ENCODE measurements at places on chromosomes 7 and 10.

DNA sequence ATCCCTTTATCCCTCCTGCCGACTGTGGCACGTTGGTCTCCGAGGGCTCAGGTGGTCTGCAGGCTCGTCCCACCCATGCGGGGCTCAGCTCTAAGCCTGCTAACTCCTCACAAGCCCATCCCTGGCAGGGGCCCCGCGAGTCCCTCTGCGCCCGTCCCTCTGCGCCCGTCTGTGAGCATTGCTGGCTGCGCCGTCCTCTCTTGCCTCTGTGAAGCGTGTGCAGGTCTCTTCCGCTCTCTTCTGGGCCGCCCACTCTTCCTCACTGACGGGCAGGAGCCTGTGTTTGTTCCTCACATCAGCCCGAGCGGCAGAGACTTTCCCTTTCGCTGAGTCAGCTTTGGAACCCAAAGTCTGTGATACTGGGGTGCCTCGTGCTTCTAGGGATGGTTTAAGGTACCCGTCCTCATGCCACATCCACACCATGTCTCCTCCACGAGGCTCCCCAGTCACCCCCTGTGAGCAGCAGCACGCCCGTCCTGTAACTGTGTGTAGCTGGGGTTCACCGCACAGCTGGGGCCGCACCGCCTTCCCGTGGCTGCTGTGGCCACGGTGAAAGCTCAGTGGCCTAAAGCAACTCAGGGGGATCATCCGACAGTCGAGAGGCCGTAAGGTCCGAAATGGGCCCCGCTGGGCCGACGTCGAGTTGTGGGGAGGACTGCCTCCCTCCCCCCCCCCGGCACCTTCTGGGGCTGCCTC lies 35.5 kb downstream of the ADGRA1 start:
- no peak for DNase-seq

GRCh38 chr10:69091143-69091651 lies 3.3 kb downstream of the SRGN start:
- DNase-seq: no peak

DNA sequence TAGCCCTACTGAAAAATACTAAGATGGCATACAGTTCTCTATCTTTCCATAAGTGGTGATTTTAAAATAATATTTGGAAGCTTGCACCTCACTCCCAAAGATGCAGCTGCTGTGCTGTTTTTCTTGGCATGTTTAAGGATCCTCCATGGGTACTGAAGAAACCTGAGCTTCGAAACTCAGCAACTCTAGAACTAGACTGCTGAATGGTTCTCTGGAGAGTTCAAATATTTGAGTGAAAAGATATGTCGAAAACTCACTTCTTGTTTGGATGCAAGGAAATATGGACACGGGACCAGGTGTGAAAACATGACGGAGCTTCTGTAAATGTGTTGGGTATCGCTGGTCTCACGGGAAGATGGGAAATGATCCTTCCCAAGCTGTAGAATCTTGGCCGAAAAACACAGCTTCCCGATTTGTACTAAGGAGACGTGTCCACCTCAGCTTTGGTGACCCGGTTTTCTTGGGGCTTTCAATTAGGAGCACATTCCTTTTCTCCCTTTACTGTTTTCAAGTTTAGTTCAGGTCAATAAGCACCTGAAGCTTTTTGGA lies 543.8 kb upstream of the NRP1 start:
- no peak for DNase-seq

- DNase-seq: peak; percentile 94
Observed at GRCh38 chr10:101830322-101831168, 12.3 kb upstream of the OGA start.

- no peak for DNase-seq
Observed at GRCh38 chr7:131302876-131303707, 24.6 kb upstream of the MKLN1 start.

- no peak for DNase-seq
Observed at GRCh38 chr7:158406364-158406763, 181.3 kb downstream of the PTPRN2 start.

GRCh38 chr10:129525401-129525801 lies 58.4 kb downstream of the MGMT start:
- no peak for DNase-seq

GRCh38 chr10:78964952-78965633 lies 103.7 kb upstream of the ZMIZ1 start:
- no peak for DNase-seq

DNA sequence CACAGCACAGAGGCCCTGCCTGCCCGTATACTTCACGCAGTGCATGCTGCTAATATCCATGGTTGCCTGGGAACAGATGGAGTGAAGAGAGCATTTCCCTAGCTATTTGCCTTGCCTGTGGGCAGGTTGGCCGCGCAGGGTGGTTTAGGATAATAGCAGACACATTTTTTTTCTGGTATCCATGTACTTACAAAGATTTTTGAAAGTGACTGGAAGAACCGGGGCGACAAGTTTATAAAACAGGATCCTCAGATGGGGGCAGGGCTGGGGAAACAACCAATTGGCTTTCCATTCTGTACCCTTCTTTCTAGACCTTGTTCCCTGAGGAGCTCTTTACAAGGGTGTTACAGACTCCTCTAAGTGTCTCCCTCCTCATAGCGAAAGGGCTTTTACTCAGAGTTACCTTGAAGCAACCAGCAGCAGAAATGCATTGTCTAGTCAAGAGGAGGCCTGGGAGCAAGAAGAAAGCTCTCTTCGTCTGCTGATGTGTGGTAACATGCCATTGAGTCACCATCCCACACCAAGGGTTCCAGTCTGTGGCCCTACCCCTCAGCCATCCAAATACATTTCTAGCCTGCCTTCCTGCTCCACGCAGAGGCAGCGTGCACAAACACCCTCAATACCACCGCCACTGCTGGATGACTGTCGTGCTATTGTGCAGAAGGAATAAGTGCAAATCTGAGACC lies 31.5 kb downstream of the MTURN start:
- no peak for DNase-seq

DNA sequence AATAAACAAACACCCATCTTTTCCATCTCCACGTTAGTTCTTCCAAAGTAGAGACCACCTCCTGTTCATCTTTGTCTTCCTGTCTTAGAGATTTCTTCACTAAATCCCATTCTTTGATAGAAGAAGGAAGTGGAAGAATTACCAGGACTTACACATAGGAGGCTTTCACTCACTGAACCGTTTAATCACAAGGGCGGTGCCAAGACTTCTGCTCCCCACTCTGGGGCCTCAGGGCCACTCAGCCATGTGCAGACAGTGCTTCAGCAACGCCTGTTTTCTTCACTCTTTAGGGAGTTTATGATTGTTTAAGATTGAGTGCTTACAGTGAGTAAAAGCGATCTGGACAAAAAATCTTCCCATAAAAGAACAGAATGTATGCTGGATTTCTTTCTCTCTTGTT lies 63.9 kb upstream of the SORCS3 start:
- DNase-seq: no peak

DNA sequence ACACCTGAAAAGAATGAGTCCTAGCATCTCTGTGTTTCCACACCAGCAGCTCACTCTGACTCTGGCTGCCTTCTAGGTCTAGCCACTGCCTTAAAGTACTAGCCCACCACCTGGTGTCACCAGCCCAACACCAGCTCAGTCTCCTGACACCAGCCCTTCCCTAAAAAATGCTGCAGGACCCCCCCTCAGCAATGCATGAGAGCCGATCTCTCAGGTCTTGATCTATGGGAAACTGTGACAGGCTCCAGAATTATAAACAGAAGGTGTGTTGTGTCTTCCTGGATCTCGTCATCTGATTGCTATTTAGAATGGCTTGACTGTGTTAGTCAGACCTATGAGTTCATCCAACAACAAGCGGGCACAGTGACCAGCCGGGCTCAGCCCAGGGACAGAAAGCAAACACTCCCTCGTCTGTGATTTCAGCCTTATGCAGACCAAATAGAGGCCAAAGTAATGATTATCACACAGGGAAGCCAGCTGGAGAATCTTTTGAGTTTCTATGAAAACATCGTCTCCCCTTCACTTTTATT lies 66.6 kb downstream of the CUBN start:
- DNase-seq: no peak

DNA sequence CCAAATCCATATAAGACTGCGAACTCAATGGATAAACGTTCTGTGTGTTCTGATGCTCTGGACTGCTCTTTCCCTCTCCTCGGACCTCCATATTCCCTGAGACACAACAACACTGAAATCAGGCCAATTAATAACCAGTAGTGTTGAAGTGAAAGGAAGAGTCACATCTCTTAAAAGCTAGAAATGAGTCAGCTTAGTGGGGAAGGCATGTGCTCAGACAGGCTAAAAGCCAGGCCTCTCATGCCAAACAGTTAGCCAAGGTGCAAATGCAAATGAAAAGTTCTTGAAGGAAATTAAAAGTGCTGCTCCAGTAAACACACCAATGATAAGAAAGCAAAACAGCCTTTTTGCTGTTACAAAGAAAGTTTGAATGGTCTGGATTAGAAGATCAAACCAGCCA lies 29.3 kb downstream of the TNS3 start:
- no peak for DNase-seq

DNA sequence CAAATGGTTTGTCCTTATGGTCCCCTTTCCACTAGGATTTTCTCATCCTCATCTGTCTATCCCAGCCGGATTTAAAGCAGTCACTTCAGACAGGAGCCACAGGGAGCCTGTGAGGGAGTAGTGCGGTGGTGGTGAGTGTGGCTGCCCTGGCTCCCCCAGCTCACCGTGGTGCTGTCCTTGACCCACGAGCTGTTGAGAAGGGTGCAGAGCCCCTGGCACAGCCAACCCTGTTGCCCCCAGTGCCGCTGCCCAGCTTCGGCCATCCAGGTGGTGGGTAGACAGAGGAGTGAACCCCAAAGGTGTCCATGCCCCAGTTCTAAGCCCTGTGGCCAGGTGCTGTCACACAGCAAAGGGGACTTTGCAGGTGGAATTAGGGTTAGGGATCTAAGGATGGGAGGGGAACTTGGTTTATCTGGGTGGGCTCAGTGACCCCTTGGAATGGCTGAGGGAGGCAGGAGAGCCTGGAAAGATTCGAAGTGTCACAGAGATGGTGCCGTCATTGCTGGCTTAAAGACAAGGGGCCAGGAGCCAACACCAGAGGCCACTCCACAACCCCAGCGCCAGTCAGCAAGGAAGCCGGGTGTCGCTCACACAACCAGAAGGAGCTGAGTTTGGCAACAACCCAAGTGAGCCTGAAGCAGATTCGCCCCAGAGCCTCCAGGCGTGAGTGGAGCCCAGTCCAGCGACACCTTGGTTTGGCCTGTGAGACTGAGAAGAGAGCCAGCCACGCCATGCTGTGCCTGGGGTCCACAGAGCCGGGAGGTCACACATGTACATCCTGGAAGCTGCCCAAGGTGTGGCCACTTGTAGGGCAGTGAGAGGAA lies 142.4 kb downstream of the ADCY1 start:
- no peak for DNase-seq

DNA sequence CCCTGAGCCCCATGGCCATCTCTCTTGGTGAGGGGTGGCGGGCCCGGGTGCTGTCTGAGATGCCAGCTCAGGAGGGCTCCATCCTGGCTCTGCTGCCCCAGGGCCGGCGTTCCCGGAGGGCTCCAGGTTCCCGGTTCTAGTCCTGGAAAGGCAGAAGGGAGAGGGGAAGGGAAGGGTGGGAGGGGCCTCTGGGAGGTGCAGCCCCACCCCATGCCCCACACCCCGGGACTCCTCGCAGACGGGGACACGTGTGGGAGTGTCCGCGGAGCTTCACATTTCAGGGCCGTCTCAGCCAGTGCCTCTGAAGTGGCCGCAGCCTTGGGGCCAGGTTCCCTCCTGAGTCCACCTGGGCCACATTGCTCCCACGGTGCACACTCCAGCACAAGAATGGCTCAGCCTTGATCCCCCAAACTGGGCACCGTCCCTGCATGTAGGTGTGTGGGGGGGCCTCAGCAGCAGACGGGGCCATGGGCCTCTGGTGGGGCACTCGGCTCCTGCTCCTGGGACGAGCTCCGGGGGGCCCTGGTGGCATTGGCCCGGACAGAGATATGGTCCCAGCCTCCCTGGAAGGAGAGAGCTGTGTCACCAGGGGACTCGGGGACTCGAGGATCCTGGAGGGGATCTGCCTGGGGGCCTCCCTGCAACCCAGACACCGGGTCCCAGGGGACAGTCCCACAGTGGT lies 5.8 kb downstream of the BHLHA15 start:
- DNase-seq: no peak

GRCh38 chr10:64458306-64458705 lies 937.1 kb downstream of the REEP3 start:
- DNase-seq: no peak

DNA sequence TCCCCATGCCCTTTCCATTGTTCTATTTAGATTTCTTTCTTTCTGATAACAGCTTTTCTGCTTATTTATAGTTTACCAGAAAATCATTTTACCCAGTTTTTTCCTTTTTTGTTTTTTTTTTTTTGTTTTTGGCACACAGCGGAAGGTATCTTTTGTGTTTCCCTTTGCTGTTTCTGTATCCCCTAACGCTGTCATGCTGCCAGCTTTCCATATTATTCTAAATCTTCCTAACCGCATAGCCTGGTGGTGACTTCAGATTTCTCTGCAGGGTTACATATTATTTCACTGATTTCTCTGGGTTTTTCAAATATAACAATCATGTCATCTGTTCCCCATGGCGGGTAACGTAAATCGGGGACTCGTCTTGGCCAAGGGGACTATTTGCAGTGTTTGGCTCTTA lies 4.0 kb upstream of the SLC29A4 start:
- DNase-seq: no peak

DNA sequence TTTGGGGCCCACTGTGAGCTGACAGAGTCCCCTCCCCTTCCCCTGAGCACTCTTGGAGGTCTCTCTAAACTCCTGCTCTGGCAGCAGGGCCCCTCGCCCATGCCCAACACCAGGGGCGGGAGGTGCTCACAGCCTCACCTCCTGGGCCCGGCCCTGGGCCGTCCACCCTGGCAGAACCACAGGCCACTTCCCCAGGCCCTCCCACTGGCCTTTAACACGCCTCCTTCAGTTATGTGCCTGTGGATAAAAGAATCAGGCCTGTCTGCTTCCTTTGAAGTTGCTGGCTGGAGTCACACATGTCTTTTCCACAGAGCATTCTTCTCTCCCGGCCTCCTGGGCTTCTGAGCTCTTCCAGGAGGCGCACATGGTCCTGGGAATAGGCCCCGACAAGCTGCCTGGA lies 10.2 kb downstream of the MYL10 start:
- no peak for DNase-seq

DNA sequence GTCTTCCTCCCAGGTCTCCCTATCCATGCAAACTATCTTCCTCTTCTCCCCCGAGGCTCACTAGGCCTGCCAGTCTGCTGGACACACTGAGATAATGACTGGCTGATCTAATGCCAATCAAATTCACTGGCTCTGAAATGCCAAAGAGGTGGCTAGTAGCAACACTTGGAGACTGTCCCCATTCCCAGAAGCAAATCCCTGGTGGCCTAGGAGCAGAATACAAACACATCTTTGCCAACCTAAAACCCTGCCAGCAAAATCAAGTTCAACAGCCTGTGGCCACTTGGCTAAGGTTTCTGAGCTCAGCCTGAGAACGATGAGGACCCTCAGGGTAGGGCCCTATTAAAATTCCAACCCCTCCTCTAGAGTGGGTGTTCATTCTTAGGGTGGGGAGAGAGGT lies 46.6 kb downstream of the SH3PXD2A start:
- no peak for DNase-seq

GRCh38 chr7:158289761-158290523 lies 297.7 kb downstream of the PTPRN2 start:
- no peak for DNase-seq

GRCh38 chr7:75638594-75639070 lies 100.1 kb downstream of the HIP1 start:
- peak; percentile 73 for DNase-seq

GRCh38 chr10:68397005-68397404 lies 10.1 kb downstream of the RUFY2 start:
- no peak for DNase-seq
